KG1 (cell line): ENCODE measurements at places on chromosomes 3 and 15.

DNA sequence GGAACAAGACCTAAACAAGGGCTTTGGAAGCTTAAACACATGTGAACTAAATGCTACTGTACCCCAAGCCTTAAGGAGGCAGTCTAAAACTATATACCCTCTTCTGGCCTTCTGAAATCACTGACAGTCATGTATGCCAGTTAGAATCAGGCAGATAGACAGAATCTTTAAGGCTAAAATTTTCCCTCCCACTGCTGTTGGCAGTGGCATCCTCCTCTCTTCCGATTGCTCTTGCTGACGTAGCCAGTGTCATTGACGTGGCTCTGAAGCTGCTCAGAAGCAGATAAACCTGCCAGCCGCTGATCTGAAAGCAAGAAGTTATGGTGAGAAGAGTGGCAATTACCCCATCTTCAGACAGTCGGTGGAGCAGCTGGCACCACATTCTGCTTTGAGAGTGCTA lies 3.3 kb downstream of the RYR3 start:
- DNase-seq = no peak

GRCh38 chr3:61664105-61664482 lies 102.7 kb downstream of the PTPRG start:
- DNase-seq = no peak

GRCh38 chr3:4757575-4758248 lies 221.5 kb upstream of the BHLHE40 start:
- DNase-seq = no peak

DNA sequence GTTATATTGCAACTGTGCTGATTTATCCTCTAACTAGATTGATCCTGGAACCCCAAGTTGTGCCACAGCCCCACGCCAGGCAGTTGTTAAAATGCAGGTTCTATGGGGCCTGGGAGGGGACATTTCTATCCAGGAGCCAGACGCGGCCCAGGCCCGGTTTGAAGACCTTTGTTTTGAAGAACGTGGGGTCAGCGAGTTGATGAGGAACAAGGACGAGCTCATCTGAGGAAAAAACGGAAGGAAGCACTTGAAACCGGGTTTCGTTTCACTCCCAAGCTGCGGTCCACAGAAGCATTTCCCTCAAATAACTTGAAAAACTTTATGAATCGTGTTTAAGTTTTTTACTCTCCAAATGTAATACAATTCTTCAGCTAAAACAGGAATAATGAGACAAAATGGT lies 76.4 kb downstream of the CHSY1 start:
- DNase-seq = no peak

DNA sequence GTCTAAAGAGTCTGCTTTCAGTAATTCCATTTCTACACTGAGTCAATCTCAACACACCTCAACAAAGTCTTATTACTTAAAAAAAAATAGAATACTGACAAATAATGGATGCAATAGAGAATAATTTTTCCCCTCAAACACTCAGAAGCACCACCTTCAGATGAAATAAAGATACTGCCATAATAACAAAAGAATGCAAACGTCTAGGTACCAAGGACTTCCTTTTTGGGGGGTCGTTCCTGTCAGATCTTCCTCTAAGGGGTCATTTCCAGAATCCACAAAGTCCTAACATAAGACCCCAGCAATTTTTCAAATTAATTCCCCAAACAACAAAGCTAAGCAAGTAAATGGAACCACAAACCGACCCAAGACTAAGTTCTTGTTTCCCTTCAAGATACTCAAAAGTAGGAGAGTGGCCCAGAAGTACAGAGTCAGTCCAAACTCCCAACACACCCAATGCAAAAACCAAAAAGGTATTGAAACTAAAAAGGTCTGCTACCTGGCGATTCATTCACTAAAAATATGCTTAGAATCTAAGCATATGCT lies 1.3 kb downstream of the RYK start:
- no peak for DNase-seq

- DNase-seq = peak; percentile 43
These were observed 636.2 kb downstream of the NAALADL2 start for GRCh38 chr3:175495331-175495730.

DNA sequence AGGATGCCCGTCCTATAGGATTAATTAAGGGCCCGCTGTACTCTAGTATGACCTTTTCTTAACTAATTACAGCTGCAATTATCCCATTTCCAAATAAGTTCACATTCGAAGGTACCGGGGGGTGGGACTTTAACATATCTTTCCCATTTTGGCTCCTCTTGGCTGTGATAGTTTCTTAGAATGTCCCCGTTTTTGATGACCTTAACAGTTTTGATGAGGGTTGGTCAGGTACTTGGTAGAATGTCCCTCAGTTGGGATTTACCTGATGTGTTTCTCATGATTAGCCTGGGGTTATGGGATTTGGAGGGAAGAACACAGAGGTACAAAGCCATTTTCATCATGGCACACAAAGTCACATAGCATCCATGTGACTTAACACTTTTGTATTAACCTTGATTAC lies 18.2 kb downstream of the RTP1 start:
- no peak for DNase-seq

- no peak for DNase-seq
These were observed 67.8 kb upstream of the SNTN start for GRCh38 chr3:63584681-63585080.

DNA sequence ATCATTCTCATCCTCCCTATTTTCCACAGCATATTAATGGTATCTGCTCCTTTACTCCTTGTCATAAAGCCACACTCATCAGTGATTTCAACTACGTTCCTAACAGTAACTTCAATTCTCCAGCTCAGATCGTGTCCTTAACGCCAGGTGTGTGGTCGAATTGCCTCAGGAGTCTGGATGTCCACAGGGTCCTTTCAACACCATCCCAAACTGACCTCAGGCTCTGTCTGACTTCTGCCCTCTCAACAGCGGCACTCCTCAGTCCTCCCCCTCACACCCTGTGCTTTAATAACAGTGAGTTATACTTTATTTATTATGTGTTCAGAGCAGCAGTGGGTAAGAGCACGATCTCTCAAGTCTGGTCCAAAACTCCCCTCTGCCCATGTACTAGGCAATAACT lies 42.4 kb downstream of the ST3GAL6 start:
- no peak for DNase-seq

GRCh38 chr3:52005571-52005986 lies 9.9 kb upstream of the RPL29 start:
- DNase-seq = no peak

DNA sequence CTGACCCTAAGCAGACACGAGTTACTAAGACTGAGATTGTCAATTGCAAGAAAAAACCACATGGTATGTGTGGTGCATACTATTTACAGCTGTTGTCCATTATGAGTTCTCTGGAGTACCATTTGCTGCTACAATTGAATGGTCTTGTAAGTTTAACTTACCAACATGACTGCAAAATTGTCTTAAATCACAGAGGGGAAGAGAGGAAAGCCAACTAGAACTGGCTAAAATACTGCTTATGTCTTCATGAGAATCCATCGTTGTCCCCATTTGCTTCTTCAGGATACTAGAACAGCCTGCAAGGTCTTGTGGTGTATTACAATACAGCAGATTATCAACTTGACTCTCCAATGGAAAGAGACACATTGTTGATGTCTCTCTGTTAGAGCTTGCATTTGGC lies 313.2 kb downstream of the AGBL1 start:
- DNase-seq = no peak

DNA sequence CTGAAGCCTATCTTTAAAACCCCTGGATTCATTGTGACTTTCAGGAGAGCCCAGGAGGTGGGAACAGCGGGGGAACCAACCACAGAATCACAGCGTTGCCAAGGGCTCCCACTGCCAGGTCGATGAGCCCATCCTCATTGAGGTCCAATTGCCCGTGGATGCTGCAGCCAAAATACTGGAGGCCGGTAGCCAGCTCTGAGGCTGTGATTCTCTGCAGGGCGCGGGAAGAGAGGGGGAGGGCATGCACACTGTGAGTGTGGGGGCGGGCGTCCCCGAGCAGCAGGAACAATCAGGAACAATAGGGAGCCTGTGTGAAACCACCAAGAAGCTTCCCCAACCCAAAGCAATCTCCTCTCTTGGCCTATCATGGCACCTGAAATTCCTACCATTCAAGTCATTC lies 53.4 kb downstream of the FEM1B start:
- DNase-seq = no peak

GRCh38 chr3:152650177-152650576 lies 184.8 kb upstream of the P2RY1 start:
- no peak for DNase-seq

DNA sequence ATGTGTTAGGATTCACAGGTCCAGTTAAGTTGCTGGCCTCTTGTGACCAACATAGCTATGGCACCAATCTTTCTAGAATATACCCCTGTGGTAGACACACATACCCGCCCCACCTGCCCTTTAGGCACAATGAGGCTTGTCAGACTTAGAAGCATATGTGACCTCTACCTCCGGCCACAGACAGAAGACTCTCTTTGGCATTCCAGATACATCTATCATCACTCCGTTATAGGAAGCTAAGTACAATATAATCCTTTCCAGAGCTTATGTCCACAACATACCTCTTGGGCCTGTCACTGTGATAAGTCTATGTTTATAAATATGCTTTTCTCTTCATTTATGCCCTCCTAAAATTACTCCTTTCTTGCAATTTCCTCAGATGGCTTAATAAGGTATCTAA lies 39.8 kb downstream of the CD47 start:
- DNase-seq = no peak

DNA sequence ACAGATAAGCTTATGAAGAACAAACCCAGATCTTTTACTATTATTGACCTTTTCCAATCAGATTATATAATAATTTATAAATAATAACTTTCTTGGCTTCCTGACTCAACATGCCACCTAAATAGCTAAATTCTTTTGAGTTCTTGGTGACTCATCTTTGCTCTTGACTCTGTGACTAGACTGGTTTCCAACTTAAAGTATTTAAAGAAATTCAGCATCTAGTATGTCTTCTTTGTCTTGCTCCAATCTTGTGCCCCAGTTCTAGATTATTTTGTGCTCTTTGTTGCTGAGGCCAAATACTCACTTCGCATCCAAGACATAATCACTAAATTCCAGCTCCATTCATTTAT lies 483.2 kb upstream of the TBL1XR1 start:
- no peak for DNase-seq

DNA sequence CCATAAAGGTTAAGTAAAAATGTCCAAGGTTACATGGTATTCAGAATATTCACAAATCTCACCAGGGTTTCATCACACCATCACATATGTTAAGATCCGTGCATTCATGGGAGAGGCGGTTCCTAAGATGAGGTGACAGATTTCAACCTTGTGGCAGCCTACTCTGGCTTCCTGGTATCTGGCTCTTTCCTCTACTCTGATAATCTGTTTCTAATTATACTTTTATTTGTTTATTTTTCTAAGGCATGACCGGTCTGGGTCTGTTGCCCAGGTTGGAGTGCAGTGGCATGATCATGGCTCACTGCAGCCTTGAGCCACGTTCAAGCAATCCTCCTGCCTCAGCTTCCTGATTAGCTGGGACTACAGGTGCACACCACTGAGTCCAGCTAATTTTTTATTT lies 34.4 kb downstream of the RAF1 start:
- DNase-seq = no peak

DNA sequence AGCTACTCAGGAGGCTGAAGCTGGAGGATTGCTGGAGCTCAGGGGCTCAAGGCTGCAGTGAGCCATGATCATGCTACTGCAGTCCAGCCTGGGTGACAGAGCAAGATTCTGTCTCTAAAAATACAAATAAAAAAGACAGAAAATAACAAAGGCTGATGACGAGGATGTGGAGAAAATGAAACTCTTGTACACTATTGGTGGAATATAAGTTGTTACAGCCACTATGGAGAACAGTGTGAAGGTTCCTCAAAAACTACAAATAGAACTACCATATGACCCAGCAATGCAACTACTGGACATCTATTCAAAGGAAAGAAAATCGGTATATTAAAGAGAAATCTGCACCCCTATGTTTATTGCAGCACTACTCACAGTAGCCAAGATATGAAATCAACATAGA lies 526.7 kb upstream of the NAALADL2 start:
- DNase-seq = no peak

DNA sequence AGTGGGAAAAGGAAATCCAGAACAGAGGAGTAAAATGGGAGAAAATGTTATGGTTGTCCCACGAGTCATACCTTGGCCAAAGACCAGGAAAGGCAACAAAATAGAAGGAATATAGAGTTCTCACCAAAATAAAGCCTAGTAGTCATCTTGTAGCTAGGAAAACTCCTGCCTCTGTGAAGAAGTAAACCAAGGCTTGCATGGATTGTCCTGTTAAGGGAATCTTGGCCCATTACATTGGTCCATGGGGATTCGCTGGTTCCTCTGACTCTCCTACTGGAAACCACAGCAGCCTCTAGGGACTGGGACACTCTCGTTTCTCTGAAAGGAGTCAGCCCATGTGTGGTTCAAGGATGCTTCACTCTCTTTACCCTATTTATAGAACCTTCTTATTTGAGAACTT lies 62.9 kb upstream of the FNDC3B start:
- no peak for DNase-seq

- no peak for DNase-seq
These were observed 82.0 kb downstream of the LYSMD4 start for GRCh38 chr15:99651023-99651807.

GRCh38 chr3:189685291-189685690 lies 54.1 kb downstream of the TP63 start:
- DNase-seq = no peak

DNA sequence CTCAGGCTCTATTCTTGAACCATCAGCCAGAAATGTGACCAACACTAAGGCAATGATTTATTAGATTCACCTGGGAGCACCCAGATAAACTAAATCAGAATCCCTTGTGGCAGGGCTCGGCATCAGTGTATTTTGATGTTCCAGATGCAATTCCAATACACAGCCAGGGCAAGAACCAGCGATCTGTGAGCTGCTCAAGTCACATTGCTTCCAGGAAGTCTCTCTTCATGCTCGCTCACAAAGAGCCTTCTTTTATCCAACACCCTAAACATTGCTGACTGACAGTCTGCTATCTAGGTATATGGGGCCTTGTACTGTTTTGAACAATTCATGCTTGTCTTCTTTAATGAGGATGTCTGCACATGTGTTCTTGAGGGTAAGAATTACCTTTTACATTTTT lies 40.9 kb upstream of the GOLGA8J start:
- DNase-seq = no peak

GRCh38 chr3:125402639-125403038 lies 27.5 kb upstream of the ZNF148 start:
- no peak for DNase-seq

- DNase-seq = no peak
These were observed 435 bp downstream of the RAB27A start for GRCh38 chr15:55289011-55289745.

- DNase-seq = no peak
These were observed 23.1 kb downstream of the TFG start for GRCh38 chr3:100732435-100732834.

GRCh38 chr3:76181213-76181612 lies 395.9 kb upstream of the ZNF717 start:
- DNase-seq = no peak
